Activated T-cell treated with anti-CD3 and anti-CD28 coated beads, Interleukin-2, amount 50 U/mL, for 48 hours (primary cell): ENCODE measurements at places on chromosomes 7 and 10.
A peak's percentile ranks its signal among the peaks of the same experiment; 100 is the strongest.

DNA sequence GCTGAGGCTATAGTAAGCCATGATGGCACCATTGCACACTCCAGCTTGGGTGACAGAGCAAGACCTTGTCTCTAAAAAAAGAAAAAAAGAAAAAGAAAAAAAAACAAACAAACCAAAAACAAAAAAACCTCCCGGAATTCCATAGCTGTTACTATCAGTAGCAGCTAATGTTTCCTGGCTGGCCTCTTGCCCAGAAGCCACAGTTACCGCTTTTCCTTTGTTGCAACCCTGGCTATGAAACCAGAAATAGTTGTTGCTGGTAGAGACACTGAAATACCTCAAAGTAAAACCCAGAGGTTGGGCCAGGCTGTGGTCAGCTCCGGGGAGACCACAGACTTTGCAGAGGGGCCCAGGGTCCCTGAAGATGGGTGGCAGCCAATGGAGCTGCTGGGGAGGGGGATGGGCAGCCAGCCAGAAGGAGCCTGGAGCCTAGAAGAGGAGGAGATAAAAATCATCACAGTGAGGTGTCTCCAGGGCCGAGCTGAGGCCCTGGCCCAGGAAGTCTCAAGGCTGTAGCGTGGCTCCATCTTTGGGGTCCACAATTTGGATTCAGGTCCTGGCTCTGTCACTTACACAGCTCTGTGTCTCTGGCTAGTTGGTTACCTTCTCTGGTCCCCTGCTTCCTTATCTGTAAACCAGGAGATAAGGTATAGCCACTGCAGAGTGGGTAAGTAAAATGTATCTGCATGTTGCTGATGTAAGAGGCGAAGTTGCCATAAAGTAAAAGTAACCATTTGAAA is 3.4 kb upstream of the CHST12 start:
- no peak for DNase-seq

DNA sequence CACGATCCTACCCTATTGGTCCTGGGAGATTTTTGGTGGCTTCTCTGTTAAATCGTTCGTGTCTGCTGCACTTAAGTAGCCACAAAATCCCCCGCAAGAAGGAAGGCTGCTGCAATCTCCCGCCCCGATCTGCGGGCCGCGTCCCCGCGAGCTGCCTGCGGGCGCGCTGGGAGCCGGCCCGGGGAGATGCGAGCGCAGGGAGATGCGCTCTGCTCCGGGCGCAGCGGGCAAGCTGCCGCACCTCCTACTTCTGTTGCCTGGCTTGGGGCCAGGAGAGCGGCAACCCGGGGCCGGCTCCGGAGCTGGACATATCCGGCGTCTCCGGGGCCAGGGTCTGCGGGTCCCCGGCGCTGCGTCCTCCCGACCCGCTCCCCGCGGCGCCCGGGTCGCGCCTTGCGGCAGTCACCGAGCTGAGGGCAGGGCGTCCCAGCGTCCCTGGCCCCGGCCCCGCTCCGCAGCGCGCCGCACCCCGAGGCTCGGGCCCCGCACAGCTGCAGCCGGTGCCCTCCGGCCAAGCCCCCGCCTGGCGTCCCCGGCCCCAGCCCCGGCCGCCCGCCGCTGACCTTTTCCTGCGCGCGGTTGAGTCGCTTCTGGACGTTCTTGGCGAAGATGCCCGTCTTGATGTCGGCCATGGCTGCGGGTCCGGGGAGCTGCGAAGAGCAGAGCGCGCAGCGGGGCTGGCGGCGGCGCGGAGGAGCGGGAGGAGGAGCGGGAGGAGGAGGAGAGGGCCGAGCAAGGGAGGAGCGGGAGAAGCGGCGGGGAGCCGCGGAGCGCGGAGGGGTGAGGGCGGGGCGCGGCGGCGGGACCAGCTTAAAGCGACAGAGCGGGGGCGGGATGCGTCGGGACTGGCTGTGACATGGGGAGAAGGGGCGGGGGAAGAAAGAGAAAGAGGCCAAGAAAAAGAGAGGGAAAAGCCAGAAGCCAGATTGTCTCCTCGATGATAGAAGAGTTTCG is at the start of gene AMPH:
Gene AMPH (minus strand): TSS at position 654 of the 954 bp plus-strand sequence. CDS start 22 bp downstream, at position 632.
- peak; percentile 38 for DNase-seq

DNA sequence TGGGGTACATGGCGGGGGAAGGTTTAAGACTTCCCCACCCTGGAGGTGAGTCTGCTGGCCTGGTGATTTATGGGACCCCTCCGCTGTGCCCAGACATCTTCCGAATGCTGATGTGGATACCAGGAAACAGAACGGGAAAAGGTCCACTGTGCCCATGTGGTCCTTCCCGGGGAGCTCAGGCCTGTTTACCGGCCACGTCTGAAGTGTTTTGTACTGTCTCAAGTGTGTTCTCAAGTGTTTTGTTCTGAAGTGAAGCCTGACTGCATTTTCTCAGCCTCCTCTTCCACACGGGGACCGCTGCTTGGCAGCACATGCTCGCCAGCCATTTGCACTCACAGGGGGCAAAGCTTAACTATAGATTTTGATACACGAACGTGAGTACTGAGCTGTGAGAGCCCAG is 127.2 kb downstream of the TEX36 start:
- no peak for DNase-seq

- no peak for DNase-seq
Measured at GRCh38 chr7:55110993-55111361, 92.2 kb downstream of the EGFR start.

DNA sequence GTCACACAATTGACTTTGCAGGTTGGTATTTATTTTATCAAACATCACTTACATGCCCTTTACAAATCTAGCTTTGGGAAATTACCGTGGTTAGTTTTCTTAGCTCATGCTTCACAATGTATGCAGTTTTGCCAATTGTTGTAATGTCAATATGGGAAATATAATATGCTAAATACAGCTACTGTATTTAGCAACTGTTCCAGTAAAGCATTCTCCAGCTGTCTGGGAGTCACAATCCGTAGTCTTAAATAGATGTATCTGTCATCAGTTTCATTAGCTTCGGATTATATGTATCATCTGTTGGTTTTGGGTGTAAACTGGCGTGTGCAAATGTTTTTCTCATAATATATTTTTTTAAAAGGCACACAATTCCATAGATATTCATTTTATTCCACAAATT is 19.4 kb upstream of the AHR start:
- DNase-seq: no peak

- peak; percentile 61 for DNase-seq
Measured at GRCh38 chr10:112115781-112116385, 67.7 kb downstream of the GPAM start.

DNA sequence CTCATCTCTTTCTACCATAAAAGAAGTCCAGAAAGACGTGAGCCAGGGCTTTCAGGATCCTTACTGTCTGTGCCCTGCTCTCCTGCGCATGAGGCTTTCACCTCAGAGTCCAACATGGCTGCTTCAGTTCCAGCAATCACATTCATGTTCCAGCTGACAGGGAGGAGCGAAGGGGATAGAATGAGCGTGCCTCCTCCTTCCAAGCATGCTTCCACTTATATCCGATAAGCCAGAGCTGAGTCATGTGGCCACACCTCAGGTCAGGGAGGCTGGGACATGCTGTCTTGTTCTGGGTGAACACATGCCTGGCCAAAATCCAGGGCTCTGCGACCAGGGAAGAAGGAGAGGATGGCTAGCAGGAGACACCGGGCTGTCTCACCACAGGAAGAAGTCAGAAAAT is 248.2 kb downstream of the SKAP2 start:
- DNase-seq: no peak

DNA sequence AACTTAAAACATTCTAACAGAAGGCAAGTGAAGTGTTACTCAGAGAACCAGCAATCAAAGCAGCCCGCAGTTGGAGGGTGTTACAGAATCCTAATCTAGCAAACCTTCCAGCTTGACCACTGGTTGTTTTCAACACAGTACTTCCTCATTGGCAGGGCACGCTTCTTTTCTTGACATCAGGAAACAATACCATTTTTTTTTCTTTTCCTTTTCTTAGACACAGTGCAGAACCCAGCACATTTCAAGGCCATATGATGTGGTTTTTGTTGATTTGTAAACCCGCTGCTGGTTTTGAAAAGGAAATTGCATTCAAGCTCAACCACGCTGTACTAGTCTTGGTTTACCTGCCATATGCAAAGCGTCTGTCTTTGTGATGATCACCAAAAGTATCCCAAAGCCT is 33.4 kb downstream of the RHOBTB1 start:
- no peak for DNase-seq

- no peak for DNase-seq
Measured at GRCh38 chr7:91089382-91089963, 174.8 kb upstream of the FZD1 start.
